Epithelial cell of umbilical artery (primary cell): ENCODE measurements at places on chromosomes 16 and 17. TPM values are rescaled to one million over a fixed set of nuclear protein-coding genes. Genes with fewer than 3 reads are reported as not detected.

Gene RAC3
- 17.5 and 40.0 TPM in 2 replicates for total RNA-seq

Gene RNU2-1
- total RNA-seq, result not detected in 2 replicates

Gene PRM3
- not detected in 2 replicates for total RNA-seq

Gene NTN1
- 0.32 TPM in 1 of 2 replicates, not detected in the other for total RNA-seq

Gene PPP1R27
- not detected in 2 replicates for total RNA-seq

Gene C16orf54
- total RNA-seq, result not detected in 2 replicates
